Smooth muscle cell of the brain vasculature (primary cell): ENCODE measurements at places on chromosomes 2 and 18.

DNA sequence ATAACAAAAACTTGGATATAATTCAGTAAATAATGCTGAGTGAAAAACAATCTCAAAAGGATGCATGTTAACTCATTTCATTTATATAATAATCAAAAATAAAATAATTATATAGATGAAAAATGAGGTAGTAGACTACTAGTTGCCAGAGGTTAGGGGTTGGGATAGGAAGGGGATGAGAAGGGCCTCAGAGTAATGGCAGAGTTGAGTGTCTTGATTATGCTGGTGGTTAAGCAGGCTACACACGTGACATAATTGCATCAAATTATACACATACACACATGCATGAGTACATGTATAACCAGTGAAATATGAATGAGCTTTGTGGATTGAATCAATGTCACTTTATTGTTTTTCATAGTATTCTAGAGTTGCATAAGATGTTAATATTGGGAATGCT lies 201.0 kb downstream of the RIT2 start:
- no peak for DNase-seq

- no peak for DNase-seq
These were observed at the start of gene DSG2 for GRCh38 chr18:31497836-31498573. Gene DSG2, plus strand, starts transcription at chr18:31498177. Its CDS starts 75 bp downstream, at chr18:31498252.

- DNase-seq, result no peak
These were observed 25.6 kb upstream of the DNMT3A start for GRCh38 chr2:25367296-25367695.

DNA sequence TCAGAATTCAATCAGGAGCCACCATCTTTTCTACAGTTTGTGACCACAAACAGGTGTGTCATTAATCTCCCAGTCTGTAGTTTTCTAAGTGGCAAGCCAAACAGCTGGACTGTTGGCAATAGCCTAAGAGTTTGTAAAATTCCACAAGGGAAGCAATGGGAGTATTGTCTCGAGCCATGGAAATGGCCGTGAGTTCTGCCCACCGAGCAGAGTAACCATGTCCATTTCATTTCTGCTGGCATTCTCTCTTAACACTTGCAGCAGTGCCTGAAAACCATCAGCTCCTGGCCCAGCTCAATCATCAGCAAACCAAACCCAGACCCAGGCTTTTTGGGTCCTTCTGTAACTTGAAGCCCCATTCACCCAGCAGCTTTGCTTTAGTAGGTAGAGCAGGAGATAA lies 387.8 kb upstream of the CDH7 start:
- no peak for DNase-seq

DNA sequence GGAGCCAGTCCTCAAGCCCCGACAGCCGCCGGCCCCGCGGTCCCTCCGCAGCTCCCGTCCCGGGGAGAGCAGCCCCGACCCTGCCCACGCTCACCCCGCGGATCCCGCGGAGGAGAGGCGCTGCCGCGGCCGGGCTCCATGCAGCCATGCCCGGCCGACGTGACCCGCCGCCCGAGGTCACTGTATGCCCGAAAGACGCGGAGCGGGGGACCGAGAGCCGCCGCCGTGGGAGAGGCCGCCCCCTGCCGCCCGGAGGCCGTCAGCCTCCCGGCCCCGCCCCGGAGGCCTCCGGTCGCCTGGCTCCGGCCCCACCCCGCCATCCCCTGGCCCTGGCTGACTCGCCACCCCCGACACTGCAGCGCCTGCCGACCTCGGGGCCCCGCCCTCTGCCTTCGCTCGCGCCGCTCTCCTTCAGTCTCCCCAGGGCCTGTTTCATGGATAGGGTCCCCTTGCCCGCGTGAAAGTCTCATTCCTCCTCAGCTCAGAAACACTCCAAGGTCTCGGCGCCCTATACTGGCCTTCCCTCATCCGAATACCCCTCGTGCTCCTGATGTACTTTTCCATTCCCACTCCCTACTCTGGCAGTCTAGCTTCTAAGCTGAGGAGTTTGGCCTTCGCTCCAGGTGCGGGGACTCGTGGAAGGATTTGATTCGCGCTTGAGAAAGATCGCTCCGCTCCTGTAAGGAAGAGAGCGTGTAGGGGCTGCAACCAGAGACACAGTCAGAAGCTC lies at the start of gene BOLA3:
Gene BOLA3, minus strand, starts transcription at position 186 of the 730 bp plus-strand sequence. Its CDS starts 38 bp downstream, at position 148.
- peak; percentile 20 for DNase-seq

DNA sequence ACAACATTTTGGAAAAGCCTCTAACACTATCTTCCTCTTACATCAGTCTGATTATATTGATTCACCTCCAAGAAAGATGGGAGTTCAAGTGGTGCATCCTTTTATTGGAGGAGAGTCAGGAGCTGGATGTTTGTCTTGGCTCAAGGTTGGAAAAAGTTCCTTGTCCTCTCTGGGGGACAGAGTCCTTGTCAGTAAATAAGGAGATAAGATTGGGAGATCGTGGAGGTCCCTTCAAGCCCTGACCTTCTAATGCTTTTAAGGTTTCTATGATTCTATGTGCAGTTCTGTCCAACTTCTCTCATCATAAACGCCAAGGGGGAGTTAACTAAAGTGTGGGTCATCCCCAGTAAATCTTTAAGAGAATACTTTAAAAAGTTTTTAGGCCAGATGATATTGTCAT lies 60.9 kb upstream of the CCBE1 start:
- no peak for DNase-seq

- DNase-seq, result no peak
These were observed 64.0 kb upstream of the ZNF516 start for GRCh38 chr18:76558881-76559667.

DNA sequence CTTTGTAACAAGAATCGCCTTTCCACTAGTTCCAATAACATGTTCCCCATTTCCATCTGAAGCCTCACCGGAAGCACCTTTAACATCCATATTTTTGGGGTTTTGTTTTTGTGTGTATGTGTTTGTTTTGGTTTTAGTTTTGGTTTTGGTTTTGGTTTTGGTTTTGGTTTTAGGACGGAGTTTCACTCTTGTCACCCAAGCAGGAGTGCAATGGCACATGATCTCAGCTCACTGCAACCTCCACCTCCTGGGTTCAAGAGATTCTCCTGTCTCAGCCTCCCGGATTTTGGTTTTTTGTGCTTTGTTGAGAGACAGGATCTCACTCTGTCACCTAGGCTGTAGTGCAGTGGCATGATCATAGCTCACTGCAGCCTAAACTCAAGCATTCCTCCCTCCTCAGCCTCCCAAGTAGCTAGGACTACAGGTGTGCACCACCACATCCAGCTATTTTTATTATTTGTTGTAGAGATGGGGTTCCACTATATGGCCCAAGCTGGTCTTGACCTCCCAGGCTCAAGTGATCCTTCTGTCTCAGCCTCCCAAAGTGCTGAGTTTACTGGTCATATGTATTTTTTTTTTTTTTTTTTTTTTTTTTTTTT lies 36.3 kb downstream of the TGOLN2 start:
- DNase-seq, result no peak

GRCh38 chr18:44537526-44537925 lies 143.2 kb upstream of the SETBP1 start:
- DNase-seq, result peak; percentile 80

DNA sequence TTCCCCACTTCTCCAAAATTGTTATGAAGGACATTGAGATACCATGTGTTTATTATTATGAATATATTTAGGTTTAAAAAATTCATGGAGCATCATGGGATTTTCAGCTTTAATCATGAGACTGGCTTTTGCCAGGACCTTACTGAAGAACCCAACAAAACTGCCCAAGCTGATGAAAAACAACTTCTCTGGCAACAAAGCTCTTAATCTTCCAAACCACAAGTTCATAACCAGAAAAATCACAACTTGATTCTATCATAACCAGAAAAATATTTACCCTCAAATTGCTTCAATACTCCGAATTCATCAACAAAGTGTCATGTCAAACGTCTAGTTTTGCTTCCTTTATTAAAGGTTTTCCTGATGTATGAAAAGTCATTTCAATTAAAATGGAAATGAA lies 971.8 kb upstream of the ACVR2A start:
- DNase-seq, result no peak

GRCh38 chr18:13993730-13994129 lies 78.4 kb upstream of the MC2R start:
- DNase-seq, result no peak

DNA sequence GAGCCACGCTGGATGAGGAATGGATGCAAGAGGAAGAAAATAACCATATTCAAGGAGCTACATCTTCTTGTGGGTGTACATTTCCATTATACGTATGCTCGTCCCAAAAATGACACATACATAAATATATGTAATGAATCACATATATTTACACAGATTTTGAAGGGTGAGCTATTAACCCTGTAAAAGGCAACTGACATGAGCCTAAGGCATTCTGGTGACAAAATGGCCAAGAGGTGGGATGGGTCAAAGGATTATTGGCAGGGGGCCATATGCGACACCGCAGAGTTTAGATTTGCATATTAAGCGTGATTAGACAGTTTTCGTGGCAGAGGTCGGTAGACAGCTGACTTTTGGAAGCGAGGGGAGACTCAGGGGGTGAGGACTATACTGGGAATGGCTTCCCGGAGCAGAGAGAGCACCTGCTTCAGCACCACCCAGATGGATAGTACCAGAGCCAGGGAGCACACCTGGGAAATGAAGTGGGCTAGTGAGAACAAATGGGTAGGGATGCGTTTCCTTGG lies 431 bp upstream of the CNRIP1 start:
- DNase-seq, result no peak

GRCh38 chr2:176398243-176399073 lies 129.2 kb downstream of the MTX2 start:
- no peak for DNase-seq

- DNase-seq, result no peak
These were observed 499.2 kb downstream of the CNTNAP5 start for GRCh38 chr2:124524155-124524915.

DNA sequence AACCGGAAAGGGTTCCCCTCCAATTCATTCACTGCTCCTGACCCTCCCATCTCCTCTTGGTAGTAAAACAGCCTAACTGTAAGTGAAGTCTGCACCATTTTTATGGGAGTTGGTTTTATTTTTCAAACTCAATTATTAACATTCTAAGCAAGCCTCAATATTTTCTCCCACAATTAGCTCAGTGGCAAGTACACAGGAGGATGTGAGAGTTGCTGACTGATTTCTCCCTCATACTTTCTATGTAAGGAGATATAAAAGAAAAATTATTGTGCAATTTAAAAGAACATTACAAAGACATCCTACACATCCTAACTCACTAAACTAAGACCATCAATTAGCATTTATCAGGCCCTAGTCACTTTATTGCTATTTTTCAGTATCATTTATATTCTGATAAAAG lies 73.9 kb downstream of the PIAS2 start:
- no peak for DNase-seq

GRCh38 chr2:230759481-230760167 lies 47.0 kb downstream of the CAB39 start:
- DNase-seq, result no peak

DNA sequence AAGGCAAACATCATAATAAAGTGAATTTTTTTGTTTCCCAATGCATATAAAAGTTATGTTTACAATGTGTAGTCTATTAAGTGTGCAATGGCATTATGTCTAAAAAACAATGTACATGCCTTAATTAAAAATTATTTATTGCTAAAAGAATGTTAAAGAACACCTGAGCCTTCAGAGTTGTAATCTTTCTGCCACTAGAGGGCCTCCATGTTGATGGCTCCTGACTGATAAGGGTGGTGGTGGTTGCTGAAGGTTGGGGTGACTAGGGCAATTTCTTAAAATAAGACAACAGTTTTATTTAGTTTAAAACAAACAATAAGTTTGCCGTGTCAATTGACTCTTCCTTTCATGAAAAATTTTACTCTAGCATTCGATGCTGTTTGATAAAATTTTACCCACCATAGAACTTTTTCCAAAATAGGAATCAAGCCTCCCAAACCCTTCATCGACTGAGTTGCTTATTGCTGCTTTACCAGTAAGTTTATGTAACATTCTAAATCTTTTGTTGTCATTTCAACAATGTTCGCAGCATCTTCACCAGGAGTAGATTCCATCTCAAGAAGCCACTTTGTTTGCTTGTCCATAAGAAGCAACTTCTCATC lies 32.3 kb downstream of the MAP3K2 start:
- no peak for DNase-seq

GRCh38 chr2:75007061-75007460 lies 48.6 kb downstream of the POLE4 start:
- DNase-seq, result no peak

- no peak for DNase-seq
These were observed 72.6 kb upstream of the RAB6C start for GRCh38 chr2:129906861-129907235.

DNA sequence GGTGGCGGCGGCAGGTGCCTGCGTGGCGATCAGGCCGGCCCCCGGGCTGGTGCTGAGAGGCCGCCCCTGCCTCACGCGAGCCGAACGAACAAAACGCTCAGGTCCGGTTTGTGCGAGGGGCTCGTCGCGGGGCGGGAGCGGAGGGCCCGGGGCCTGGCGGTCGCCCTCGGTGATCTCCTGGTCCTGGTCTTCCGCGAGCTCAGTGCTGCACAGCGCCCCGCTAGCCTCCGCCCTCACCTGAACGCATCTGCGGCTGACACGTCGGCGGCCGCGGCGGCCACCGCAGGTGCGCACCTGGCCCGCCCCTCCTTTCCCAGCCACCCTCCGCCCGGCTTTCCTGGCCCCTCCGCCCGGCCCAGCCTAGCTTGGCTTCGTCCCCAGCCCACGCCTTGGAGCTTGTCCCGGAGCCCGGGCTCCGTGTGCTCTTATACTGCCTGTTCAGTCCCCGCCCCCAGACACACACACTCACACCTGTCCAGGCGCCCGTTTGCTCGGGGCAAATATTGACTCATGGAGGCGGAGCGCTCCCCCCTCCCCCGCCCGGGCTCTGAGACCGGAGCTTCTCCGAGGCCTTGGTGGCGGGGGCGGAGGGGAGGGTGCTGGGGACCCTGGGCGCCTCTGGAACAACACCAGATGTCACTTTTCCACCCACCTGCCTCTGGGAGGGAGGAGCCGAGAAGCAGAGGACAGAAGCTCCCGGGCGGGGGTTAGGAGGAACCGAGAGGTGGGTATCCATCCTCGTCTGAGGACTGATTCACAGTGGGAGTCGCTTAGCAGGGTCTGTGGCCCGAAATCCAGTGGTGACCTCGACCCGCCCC lies 8.6 kb upstream of the CRYBA2 start:
- no peak for DNase-seq

GRCh38 chr2:29777161-29777560 lies 144.2 kb downstream of the ALK start:
- no peak for DNase-seq

DNA sequence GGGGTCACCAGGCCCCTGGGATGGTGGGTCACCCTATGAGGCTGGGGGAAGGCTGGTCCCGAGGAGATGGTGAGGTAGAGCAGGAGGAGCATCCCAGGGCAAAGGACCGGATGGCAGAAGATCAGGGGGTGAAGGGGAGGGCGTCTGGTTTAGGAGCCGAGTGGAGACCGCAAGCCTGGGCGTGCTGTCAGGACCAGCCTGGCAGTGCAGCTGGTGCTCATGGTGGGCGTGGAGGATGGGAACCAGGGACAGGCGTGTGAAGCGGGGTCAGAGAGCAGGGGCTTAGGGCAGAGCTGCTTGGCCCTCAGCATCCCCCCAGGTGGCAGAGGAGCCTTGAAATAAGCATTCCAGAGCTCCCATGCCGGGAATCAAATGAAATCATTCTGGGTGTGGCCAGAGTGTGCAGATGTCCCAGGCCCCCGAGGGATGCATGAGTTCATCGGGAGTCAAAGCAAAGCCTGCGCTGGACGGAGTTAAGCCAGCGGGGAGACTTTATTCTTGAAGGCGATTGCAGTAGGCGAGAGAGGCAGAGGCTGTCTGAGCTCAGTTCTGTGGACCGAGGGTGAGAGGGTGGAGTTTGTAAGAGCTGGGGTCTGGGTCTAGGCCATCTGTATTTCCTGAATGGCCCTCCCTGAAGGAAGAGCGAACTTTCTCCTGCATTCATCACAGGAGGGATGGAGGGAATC lies 33.1 kb upstream of the MBP start:
- DNase-seq, result peak; percentile 72
